Retinal pigment epithelial cell (primary cell): ENCODE measurements at places on chromosomes 1 and 21.

DNA sequence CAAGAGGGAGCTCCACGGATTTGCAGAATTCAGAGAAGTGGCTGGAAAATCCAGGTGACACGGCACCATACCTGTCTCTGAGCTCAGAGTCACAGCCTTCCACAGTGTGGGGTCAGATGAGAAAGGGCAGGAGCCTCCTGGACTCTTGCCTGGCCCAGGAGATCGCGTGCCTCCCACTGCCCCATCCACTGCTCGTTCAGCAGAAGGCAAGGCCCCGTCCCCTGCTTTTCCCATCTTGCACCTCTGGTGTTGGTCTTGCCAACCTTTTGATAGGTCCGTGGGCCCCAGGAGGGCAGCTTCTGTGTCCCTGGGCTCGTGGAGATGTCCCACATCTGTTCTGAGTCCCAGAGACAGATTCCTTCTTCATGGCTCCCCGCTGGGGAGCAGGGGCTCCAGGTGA is 83.7 kb upstream of the VAMP3 start:
- DNase-seq: no peak

DNA sequence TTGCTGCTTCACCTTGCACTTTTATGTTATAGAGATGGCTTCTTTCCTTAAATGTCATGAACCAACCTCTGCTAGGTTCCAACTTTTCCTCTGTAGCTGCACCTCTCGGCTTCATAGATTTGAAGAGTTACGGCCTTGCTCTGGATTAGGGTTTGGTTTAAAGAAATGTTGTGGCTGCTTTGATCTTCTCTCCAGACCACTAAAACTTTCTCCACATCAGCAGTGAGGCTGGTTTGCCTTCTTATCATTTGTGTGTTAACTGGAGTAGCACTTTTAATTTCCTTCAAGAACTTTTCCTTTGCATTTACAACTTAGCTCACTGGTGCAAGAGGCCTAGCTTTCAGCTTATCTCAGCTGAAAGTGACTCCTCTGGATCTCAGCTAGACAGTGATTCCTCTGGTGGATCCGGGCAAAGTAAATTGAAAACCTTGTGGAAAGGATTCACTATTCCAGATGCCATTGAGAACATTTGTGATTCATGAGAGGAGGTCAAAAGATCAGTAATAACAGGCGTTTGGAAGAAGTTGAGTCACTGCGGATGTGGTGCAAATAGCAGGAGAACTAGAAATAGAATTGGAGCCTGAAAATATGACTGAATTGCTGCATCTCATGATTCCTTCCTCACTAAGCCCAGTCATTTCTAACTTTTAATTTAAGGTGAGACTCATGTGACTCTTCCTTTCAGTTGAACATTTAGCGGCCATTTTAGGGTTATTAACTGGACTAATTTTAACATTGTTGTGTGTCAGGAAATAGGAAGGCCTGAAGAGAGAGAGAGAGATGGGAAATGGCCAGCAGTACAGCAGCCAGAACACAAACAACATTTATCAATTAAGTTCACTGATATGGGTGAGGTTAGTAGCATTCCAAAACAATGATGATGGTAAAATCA is 16.2 kb upstream of the RGS1 start:
- DNase-seq: peak; percentile 74

DNA sequence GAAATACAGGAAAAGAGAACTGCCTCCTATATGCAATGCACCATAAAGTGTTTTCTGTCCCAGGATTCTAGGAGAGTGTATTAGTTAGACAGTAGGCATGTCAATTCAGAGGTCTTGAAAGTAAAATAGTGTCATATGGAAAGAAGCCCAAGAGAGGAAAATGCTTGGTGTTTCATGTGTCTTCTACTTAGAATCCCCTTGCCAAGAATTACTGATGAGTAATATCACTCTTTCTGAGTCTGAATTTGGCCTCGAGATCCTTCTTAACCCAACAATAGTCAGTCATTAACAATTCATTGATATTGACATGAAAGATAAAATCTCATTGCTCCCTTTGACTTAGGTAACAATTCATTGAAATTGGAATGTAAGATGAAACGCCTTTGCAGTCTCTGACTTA is 972.2 kb downstream of the TTLL7 start:
- no peak for DNase-seq

GRCh38 chr21:34913811-34914210 is 135.3 kb downstream of the RUNX1 start:
- no peak for DNase-seq

GRCh38 chr1:61642475-61643232 is 82.3 kb downstream of the TM2D1 start:
- no peak for DNase-seq

- DNase-seq: no peak
Observed at GRCh38 chr1:201305815-201306214, 22.5 kb downstream of the PKP1 start.

DNA sequence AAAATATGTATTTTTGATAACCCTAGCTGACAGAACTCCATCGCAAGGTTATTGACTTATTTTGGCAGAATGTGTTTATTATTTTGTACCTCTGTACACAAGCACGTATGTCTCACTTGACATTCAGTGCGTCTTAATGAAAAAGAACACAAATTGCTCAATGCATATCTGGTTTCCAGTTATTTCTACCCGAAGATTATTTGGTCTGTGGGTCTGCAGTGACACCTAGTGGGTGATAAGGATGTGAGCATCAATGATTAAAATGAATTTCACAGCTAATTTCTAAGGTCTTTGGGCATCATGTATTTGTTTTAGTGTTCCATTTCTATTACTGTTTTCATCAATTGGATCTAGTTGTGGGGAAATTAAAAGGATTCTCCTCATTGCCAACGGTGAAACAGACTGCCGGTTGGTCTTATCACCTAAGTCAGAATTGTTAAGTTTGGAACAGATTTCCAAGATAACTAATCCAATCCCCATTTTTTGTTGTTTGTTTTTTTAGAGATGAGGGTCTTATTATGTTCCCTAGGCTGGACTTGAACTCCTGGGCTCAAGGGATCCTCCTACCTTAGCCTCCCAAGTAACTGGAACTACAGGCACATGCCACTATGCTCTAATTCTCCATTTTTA is 13.9 kb downstream of the DDX20 start:
- DNase-seq: no peak

DNA sequence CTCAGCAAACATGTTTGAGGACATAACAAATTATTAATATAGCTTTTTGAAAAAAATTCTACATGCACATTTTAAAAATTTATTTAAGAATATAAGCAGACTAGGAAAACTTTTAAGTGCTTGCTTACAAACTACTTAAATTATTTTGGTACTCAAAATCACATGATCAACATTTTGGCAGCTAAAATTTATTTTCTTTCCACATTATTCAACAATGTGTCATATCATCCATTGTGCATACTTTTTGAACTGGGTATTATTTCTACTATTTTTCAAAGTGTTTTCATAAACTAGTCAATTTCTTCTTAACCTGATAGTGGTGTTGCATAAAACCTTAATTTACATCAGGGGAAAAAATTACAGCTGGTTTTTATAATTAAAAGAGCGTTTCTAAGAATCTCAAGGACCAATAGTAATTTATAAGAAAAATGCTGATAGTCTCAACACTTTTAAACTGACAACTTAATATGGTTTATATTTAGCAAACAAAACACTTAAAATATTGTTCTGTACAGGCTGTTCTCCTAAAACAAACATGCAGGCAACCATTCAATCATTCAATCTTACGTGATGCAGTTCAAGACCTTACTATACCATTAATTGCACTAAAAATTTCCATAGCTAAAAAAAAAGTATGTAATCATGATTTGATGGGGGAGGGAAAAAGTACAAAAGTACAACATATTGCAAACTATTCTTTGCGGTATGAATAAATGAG is 105.0 kb downstream of the GPATCH2 start:
- no peak for DNase-seq

DNA sequence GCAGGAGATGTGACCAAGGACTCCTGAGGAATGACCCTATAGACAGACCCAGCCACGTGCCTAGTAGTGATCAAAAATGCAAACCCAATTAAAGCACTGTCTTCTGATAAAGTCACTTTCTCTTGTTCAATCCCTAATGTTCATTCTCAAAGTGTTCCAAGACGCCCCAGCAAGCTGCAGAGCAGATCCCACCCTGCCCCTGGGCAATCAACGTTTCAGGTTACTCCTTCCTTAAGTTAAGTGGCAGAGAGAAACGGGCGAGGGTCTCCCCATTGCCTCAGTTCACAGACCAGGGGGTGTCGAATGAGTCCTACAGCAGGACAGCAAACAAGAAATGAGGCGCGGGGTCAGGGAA is 699 bp upstream of the RGS2 start:
- DNase-seq: no peak

- no peak for DNase-seq
Observed at GRCh38 chr1:169725930-169726329, 7.9 kb downstream of the SELE start.

DNA sequence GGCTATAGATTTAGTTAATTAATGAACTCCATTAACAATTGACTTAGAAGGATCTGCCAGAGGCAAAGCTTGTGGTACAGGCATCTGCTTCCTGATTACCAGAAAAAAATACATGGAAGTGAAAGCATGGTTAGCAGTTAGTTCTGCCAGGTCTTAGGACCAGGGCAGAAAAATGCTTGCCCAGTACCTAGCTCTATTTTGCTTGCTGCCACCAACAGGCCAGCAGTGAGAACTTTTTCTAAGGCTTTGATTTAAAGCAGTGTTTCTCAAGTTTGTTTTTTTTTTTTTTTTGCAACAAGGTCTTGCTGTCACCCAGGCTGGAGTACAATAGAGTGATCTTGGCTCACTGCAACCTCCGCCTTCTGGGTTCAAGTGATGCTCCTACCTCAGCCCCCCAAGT is 16.4 kb upstream of the MTF1 start:
- DNase-seq: no peak

DNA sequence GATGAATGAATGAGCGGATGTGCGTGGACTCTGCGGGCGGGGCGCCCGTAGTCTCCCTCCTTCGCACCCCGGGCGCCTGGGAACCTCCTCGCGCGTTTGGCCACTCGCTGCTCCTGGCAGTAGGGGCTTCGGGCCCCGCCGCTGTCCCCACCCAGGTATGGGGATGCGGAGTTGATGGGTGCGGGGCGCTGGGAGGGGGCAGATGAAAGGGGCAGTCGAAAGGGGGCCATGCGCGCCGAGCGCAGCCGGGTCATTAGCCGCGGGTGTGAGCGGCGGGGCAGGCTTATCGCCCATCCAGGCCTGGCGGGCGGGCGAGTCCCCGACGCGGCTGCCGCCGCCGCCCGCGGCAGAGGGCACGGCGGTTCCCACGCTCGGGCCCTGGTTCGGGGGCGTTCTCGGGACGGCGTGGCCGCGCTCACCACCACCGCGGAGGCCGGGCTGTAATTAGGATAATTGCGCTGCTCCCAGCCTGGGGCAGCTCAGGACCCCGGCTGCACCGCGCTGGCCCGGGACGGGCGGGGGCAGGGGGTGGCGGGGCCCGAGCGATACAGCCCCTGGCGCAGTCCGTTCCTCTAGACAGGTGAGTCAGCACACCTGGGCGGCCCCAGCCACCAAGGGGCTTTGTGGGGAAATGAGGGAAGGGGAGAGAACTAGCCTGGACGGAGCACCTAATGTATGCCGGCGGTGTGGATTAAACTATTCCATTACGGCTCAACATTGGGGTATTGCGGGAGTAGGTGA is 22.1 kb upstream of the CITED4 start:
- no peak for DNase-seq

GRCh38 chr1:204409123-204409522 is 2.5 kb downstream of the PPP1R15B start:
- no peak for DNase-seq

- DNase-seq: no peak
Observed at GRCh38 chr21:30340714-30341573, 3.5 kb upstream of the KRTAP27-1 start.

- no peak for DNase-seq
Observed at GRCh38 chr1:217048104-217048707, 325.0 kb upstream of the ESRRG start.

DNA sequence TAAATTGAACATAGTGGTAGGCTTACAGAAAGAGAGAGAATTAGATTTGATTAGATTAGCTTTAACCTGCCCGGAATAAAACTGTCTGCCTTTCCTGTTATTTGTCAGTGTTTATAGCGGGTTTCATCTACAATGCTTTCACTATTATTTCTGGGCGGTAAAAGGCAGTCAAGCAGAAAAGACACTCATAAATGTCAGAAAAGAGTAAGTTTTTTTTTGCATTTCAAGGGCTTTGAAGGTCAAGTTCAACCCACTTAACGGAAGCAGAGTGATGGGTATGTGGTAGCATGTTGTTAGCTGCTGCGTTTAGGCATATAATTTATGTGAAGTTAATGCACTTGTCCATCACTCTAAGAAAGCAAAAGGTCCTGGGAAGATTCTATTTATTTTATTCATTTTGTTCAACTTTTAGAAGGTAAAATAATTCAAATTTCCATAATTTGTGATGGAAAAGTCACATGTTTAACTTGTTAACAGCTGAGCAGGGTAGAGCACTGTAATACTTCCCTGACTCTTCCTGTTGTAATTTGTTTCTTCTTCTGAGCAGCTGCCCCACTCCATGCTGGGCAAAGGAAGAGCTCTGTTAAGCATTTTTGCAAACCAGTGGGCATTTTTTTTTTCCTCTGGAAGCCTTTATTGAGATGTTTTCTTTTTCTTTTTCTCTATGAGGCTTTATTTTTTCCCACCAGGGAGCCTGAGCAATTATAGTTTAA is 220.1 kb downstream of the ST6GALNAC3 start:
- no peak for DNase-seq
